NCI-H2171 (cell line): ENCODE measurements at places on chromosomes 6 and 20.

DNA sequence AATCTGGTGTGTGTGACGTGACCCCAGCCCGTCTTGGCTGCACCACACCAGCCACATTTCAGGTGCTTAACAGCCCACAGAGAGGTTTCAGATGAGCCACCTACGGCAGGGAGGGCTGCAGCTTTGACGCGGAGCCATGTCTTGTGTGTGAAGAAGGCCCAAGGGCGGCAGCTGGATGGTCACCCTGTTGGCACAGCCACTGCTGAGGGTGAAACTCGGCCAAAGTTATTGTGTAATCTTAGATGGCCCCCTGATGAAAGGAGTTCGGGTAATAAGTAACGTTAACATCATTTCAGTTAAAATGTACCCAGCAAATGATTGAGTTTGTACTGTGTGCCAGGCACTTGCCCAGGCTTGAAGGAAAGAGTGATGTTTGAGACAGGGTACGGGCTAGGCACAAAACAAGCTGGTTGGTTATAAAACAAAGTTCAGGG lies 97.2 kb downstream of the SSR1 start:
- DNase-seq, result no peak

- no peak for DNase-seq
Measured at GRCh38 chr6:74137911-74138310, 441.9 kb downstream of the CD109 start.

- no peak for DNase-seq
Measured at GRCh38 chr6:31836047-31836473, 8.5 kb downstream of the HSPA1B start.

DNA sequence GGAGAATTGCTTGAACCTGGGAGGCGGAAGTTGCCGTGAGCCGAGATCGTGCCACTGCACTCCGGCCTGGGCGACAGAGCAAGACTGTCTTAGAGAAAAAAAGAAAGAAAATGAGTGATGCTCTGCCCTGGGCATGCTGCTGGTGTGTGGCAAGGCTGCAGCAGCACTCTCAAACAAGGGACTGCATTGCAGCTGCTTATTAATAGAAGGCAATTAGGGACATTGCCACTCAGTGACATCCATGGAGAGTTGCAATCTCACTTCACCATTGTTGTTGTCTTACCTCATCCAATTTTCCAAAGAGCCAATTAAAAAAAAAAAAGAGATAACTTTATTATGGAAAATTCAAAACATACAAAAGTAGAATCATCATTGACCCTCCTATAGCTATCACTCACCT lies 131.1 kb downstream of the LRRC1 start:
- no peak for DNase-seq
